ENCODE measurements at places on chromosomes 7 and 10. TPM values are rescaled to one million over a fixed set of nuclear protein-coding genes. Genes with fewer than 3 reads are reported as not detected.

GRCh38 chr10:72167118-72167517 lies 48.7 kb upstream of the ANAPC16 start:
- H3K27ac ChIP-seq = no peak overlapping the region
- H3K4me1 ChIP-seq = peaks cover 25% of the 10 kb centered on the region
- H3K36me3 ChIP-seq = 0 out of 3 replicates have a peak, but pooled peaks cover 5% of the 10 kb centered on the region
- no peak overlapping the region for H3K4me3 ChIP-seq
- no peak for DNase-seq

DNA sequence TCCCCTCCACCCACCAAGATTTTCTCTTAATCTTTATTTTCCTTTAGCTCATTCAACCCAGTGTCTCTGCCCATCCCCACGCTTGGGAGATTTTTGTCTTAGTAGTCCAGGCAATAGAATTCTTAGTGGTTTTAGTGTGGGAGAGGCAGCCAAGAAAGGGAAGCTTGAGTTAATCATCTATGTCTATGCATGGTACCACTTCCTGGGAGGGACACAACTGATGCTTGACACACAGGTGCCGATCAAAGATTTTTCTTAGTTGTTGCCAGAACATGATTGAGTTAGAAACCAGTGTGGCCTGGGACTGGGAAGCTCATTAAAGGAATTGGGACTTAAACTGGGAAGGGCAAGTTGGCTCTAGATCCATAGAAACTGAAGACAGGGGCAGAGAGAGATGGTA lies 3.1 kb downstream of the STRA8 start:
- H3K4me3 ChIP-seq = no peak overlapping the region
- no peaks in the 10 kb centered on the region for H3K36me3 ChIP-seq
- no peak overlapping the region for H3K27ac ChIP-seq
- peaks cover 2% of the 10 kb centered on the region for H3K27me3 ChIP-seq
- peaks cover 25% of the 10 kb centered on the region for H3K4me1 ChIP-seq

GRCh38 chr10:92787557-92788152 lies 60.7 kb upstream of the EXOC6 start:
- H3K4me3 ChIP-seq = no peak overlapping the region
- H3K4me1 ChIP-seq = peaks cover 11% of the 10 kb centered on the region
- H3K36me3 ChIP-seq = no peaks in the 10 kb centered on the region
- H3K27me3 ChIP-seq = peaks cover 15% of the 10 kb centered on the region

DNA sequence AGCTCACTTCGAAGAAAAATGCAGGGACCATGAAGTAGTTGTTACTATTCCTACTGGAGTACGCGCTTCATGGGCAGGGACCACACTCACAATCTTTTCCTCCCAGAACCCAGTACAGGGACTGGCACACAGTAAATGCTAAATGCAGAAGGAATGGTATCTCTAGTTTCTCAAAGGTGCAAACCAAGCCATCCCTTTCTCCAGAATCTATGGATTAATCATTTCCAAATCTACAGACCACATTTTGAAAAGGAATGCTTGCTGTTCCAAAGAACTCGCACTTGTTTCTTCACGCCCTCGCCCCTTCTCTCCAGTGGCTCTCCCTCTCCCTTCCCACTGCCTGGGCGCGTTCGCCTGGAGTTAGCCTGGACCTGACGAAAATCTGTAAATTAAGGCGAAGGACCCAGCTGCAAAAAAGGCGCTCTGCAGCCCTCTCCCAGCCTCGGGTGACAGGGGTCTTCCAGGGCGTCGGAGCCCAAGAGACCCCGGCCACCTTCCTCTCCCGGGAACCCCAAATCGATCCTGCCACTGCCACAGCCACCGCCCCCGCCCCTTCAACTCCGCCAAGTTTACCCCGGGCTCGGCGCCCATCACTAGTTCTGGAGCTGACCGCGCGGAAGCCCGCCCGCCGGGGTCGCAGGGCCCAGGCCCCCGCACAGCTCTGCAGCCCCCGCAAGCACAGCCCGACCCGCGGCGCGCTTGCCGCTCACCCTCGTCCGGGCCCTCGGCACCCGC lies 527 bp downstream of the PDIA4 start:
- H3K27me3 ChIP-seq = no peaks in the 10 kb centered on the region
- peak overlapping the region; percentile 90 for H3K4me3 ChIP-seq
- peaks cover 16% of the 10 kb centered on the region for H3K36me3 ChIP-seq

- H3K36me3 ChIP-seq = no peaks in the 10 kb centered on the region
- no peak overlapping the region for H3K27ac ChIP-seq
- no peak overlapping the region for H3K4me3 ChIP-seq
- no peaks in the 10 kb centered on the region for H3K27me3 ChIP-seq
These were observed 42.8 kb downstream of the FBXL13 start for GRCh38 chr7:103031781-103032180.

DNA sequence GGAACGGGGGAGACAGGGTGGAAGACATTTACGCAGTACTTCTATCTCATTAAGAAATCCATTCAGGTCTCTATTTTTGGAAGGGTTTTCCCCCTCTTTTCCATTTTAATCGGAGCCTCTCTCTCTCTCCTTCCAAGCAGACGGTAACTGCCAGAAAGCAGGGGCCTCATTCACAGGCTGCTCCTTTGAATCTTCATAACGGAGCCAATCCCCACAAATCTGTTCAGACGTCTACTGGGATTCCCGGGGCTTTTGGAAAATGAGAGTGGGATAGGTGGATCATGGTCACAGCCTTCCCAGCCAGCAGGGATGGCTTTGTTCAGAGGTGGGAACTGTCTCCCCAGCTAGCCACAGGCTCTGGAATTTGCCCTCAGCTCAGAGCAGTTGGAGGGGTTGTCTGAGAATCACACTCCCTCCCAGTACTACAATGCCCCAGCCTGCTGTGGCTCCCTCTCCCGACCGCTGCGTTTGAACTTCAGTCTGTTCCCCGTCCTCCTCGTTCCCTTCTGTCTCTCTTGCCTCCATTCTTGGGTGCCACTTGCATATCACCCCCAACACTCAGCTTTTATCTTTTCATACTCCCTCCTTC lies 413.6 kb downstream of the PLXNA4 start:
- no peak overlapping the region for H3K27ac ChIP-seq
- no peaks in the 10 kb centered on the region for H3K4me1 ChIP-seq
- peaks cover 4% of the 10 kb centered on the region for H3K27me3 ChIP-seq
- no peak for DNase-seq
- H3K4me3 ChIP-seq = no peak overlapping the region

DNA sequence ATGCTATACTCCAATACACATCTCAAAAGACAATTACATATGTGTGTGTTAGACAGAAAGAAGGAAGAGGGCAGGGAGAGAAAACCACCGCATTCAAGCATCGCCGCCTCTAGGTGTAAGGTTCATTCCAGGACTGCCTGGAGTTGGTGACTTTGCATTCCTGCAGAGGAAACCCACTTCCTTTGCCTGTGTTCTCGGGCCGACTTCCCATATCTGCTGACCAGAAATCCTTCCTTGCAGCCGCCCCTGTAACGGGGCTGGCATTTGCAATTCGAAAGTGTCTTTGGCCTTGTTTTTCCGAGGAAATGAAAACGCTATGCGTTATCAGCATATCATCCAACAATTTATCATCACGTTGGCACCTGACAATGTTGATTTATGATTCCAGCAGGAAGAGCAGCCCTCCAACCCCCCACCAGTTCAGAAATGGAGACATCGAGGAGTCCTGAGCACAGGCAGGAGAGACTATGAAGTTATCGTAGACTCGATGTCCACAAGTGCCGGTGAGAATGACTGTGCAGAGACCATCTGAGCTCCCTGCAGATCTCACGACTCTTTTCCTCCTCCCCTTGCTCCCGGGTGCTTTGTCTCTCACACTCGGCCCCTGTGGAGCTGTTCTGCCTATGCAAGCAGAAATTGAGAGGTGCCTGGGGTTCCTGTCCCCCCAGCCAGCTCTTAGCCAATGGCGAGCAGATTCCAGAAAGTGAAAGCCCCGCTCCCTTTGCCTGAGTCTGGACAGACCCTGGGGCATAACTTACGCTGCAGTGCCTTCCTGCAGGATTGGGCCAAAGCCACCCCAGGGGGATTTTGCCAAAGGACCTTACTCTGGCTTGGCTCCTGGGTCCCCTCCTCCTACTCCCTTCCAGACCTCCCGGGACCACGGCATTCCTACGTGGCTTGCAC lies 68.9 kb upstream of the FOXK1 start:
- no peaks in the 10 kb centered on the region for H3K36me3 ChIP-seq
- no peak overlapping the region for H3K27ac ChIP-seq
- peak overlapping the region; percentile 68 for H3K4me3 ChIP-seq
- no peaks in the 10 kb centered on the region for H3K27me3 ChIP-seq
- peaks cover 18% of the 10 kb centered on the region for H3K4me1 ChIP-seq
- no peak for DNase-seq

- peaks cover 1% of the 10 kb centered on the region for H3K27me3 ChIP-seq
- no peak for DNase-seq
- H3K27ac ChIP-seq = no peak overlapping the region
These were observed 5.5 kb downstream of the TACC2 start for GRCh38 chr10:121994429-121994941.

DNA sequence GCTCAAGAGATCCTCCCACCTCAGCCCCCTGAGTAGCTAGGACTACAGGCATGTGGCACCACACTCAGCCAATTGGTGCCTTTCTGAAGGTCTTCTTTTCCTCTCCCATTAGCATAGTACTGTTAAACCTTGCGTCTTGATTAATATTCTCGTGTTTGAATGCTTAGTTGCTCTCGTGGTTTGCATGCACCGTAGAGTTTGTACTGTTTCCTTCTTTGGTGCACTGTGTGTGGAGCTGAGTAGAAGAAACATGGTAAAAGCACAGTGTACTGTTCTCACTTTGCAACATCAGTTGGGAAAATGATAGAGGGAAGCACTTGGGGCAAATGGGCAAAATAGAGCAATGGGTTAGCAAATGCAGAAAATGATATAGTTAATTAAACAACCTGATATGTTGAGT lies 27.6 kb upstream of the RPA3 start:
- no peak for DNase-seq
- H3K4me1 ChIP-seq = peaks cover 6% of the 10 kb centered on the region
- no peaks in the 10 kb centered on the region for H3K27me3 ChIP-seq
- no peak overlapping the region for H3K4me3 ChIP-seq

DNA sequence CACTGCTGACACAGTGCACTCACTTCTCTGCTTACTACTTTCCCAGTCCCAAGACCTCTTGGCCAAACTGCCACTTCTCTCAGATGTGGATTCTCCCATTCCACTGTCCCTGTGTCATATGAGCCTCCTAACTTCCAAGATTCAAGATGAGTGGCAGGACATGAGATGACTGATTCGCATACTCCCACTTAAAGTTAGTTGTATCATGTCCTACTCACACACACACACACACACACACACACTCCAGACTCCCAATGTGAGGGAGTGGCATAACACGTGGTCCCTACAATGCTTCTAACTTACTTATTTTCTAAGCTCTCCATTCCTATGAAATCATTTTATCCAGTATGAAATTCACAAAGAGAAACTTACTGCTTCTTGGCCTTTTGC lies 67.0 kb upstream of the CAV2 start:
- no peaks in the 10 kb centered on the region for H3K36me3 ChIP-seq
- H3K27ac ChIP-seq = no peak overlapping the region
- DNase-seq = no peak
- no peak overlapping the region for H3K4me3 ChIP-seq
- H3K27me3 ChIP-seq = no peaks in the 10 kb centered on the region

GRCh38 chr7:154929006-154929726 lies 73.8 kb downstream of the PAXIP1 start:
- H3K4me1 ChIP-seq = peaks cover 9% of the 10 kb centered on the region
- H3K4me3 ChIP-seq = peak overlapping the region; percentile 75
- no peaks in the 10 kb centered on the region for H3K27me3 ChIP-seq
- no peaks in the 10 kb centered on the region for H3K36me3 ChIP-seq
- no peak for DNase-seq

GRCh38 chr10:76543655-76544054 lies 1094.0 kb downstream of the KCNMA1 start:
- no peak overlapping the region for H3K4me3 ChIP-seq
- H3K4me1 ChIP-seq = no peaks in the 10 kb centered on the region
- no peaks in the 10 kb centered on the region for H3K36me3 ChIP-seq
- no peak overlapping the region for H3K27ac ChIP-seq

DNA sequence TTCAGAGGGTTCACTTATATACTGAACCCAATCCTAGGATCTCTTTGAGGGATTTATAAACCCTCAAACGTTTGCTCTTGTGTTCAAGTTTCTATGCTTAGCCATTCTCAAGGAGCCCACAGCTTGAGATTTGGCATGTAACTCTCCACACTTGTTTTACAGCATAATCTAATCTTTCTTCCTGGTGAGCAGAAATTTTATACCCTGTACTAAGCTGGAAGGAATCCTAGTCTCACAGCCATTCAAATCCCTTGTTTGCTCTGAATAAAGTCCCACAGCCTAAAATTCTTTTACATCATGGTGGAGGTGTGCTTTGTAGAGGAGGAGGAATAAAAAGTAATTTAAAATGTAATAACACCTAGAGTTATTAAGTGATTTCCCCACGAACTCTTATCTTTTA lies 5.3 kb upstream of the AGR2 start:
- H3K36me3 ChIP-seq = no peaks in the 10 kb centered on the region
- H3K4me3 ChIP-seq = no peak overlapping the region
- DNase-seq = no peak
- H3K4me1 ChIP-seq = peaks cover 10% of the 10 kb centered on the region
- no peaks in the 10 kb centered on the region for H3K27me3 ChIP-seq

SFR1 gene
- total RNA-seq = 6.1 TPM

CPN1 gene
- 8.1 TPM for total RNA-seq

ACTL6B gene
- not detected for total RNA-seq

UTF1 gene
- total RNA-seq = not detected
